ENCODE measurements at places on chromosomes 2 and 18. TPM values are rescaled to one million over a fixed set of nuclear protein-coding genes. Genes with fewer than 3 reads are reported as not detected.

- peaks cover 6% of the 10 kb centered on the region for H3K4me1 ChIP-seq
- H3K27ac ChIP-seq: no peak overlapping the region
- H3K36me3 ChIP-seq: peaks cover 53% of the 10 kb centered on the region
- no peak for DNase-seq
These were observed 88.1 kb downstream of the ITSN2 start for GRCh38 chr2:24272161-24272802.

DNA sequence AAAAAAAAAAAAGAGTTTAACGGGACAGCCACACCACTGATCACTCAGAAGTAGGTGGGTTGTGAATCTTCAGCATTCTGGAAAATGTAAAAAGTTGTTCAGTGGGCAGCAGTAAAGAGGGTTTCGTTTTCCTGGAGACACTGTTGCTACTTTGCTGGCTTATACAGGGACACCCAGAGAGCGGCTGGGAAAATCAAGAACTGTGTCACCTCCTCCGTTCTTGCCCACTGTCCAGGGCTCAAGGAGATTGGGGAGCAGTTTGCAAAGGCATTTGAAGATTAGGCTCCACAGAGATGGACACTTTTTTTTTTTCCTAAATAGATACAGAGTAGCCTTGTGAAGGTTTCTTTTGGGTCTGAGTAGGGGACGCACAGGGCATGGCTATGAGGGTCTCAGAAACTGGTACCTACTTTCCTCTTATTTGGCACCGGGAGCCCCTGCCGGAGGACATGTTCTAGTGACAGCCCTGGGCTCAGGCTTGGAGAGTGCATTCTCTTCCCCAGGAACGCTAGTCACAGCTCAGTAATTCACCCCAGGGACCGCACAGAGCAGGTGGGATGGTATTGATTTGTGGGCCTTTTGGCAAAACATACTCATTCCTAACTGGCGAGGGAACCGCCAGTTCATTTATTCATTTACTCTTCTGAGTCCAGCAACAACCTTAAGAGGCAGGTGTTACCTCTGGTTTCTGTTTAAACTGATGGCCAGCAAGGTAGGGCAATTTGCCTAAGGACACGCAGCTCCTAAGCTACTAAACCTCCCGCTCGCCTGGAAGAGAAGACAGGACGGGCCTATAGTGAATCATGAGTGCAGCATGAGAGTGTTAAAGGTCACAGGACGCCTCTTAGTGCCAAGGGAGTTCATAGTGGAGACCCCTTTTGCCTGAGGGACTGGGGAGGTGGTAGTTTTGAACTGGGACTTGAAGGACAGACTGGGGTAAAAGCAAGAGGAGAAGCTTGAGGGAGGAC lies 53.1 kb downstream of the HPCAL1 start:
- no peak for DNase-seq
- no peak overlapping the region for H3K4me3 ChIP-seq
- H3K27ac ChIP-seq: no peak overlapping the region
- peaks cover 15% of the 10 kb centered on the region for H3K36me3 ChIP-seq
- no peaks in the 10 kb centered on the region for H3K27me3 ChIP-seq

GRCh38 chr2:205024822-205025518 lies 479.7 kb downstream of the PARD3B start:
- DNase-seq: no peak
- no peak overlapping the region for H3K4me3 ChIP-seq
- H3K27me3 ChIP-seq: no peaks in the 10 kb centered on the region

DNA sequence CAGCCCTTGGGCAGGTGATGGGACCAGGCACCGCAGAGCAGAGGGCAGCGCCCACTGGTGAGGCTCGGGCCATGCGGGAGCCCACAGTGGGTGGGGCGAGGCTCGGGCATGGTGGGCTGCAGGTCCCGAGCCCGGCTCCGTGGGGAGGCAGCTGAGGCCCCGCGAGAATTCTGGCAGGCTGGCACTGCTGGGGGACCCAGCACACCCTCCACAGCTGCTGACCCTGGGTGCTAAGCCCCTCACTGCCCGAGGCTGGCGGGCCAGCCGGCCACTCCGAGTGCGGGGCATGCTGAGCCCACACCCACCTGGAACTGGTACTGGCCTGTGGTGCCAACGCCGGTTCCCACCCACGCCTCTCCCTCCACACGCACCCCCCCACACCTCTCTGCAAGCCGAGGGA lies 29.7 kb upstream of the COL3A1 start:
- peaks cover 4% of the 10 kb centered on the region for H3K4me1 ChIP-seq
- H3K27me3 ChIP-seq: no peaks in the 10 kb centered on the region
- DNase-seq: no peak
- H3K36me3 ChIP-seq: no peaks in the 10 kb centered on the region
- no peak overlapping the region for H3K4me3 ChIP-seq

- H3K4me3 ChIP-seq: no peak overlapping the region
- no peaks in the 10 kb centered on the region for H3K27me3 ChIP-seq
- H3K27ac ChIP-seq: no peak overlapping the region
- H3K36me3 ChIP-seq: no peaks in the 10 kb centered on the region
- DNase-seq: no peak
These were observed 119.2 kb downstream of the SPP2 start for GRCh38 chr2:234169674-234170073.

DNA sequence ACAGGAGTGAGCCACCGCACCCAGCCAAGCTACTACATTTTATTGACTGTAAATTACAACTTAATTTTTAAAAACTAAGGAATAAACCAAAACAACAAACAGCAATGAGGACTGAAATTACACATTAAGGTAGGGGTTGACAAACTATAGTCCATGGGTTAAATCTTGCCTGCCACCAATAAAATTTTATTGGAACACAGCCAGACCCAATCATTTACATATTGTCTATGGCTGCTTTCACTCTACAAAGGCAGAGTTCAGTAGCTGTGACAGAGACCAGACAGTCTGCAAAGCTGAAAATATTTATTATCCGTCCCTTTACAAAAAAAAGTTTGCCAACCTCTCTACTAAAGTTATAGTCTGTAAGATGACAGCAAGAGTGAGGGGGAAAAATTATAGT lies 24.3 kb upstream of the UGP2 start:
- no peaks in the 10 kb centered on the region for H3K36me3 ChIP-seq
- DNase-seq: no peak
- H3K27me3 ChIP-seq: no peaks in the 10 kb centered on the region
- peaks cover 3% of the 10 kb centered on the region for H3K4me1 ChIP-seq
- no peak overlapping the region for H3K27ac ChIP-seq
- no peak overlapping the region for H3K4me3 ChIP-seq

DNA sequence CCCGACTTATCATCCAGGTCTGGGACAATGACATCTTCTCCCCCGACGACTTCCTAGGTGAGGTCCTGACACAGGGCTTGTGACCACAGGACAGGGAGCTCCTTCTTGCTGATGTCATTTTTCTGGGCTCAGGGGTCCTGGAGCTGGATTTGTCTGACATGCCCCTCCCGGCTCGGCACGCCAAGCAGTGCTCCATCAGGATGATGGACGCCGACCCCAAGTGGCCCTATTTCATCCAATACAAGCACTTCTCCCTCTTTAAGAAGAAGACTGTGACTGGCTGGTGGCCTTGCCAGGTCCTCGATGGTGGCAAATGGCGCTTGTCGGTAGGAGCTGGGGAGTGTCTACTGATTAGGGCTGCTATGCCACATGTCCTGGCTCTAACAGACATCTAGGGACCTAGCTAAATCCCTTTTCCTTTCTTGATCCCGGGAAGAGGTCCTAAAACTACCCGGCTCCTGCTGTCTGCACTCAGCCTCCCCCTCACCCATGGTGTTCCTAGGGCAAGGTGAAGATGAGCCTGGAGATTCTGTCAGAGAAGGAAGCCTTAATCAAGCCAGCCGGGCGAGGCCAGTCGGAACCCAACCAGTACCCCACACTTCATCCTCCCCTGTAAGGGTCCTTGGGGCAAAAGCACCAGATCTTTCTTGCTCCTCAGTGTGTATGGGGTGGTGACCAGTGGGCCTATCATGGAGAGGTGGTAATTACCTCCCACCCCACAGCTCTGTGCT lies 36.7 kb downstream of the LMAN2L start:
- no peak for DNase-seq
- H3K27me3 ChIP-seq: no peaks in the 10 kb centered on the region
- peaks cover 6% of the 10 kb centered on the region for H3K4me1 ChIP-seq
- H3K27ac ChIP-seq: no peak overlapping the region
- peaks cover 50% of the 10 kb centered on the region for H3K36me3 ChIP-seq

DNA sequence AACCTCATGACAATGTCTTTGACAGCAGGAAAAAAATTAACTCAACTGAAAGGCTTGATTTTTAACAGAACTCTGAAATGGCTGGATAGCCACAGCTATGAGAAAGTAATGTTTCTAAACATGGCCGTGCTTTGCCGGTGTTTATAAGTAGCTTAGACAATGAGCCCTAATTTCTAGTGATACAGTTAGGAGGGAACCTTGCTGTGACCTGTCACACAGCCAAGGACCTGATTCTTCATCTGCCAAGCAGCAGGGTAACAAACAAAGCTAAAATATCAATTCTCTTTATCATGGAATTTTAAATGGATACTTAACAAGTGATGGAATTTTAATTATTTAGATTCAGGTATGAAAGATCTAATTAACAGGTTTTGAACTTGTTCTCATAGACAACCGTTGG lies 24.3 kb upstream of the DYNC2LI1 start:
- H3K4me1 ChIP-seq: peaks cover 2% of the 10 kb centered on the region
- no peaks in the 10 kb centered on the region for H3K36me3 ChIP-seq
- H3K4me3 ChIP-seq: no peak overlapping the region

- H3K27me3 ChIP-seq: no peaks in the 10 kb centered on the region
- no peak overlapping the region for H3K4me3 ChIP-seq
- no peaks in the 10 kb centered on the region for H3K4me1 ChIP-seq
- DNase-seq: no peak
- no peak overlapping the region for H3K27ac ChIP-seq
These were observed 273.7 kb upstream of the LRATD1 start for GRCh38 chr2:14358774-14359173.

RAB6C gene
- total RNA-seq: 0.40 TPM

VAMP8 gene
- total RNA-seq: 85.5 TPM

UGT1A8 gene
- total RNA-seq: not detected

DPYSL5 gene
- not detected for total RNA-seq

ST3GAL5 gene
- total RNA-seq: 17.8 TPM

Measured in suprapubic skin (tissue), 4 donors.